ENCODE measurements at places on chromosomes 1 and 21.

GRCh38 chr1:231918239-231919015, 291.8 kb downstream of the DISC1 start:
- DNase-seq, result peak; percentile 36

- DNase-seq, result no peak
These were observed 2.3 kb downstream of the C1orf87 start for GRCh38 chr1:60071296-60071695.

- no peak for DNase-seq
These were observed 17.6 kb downstream of the FAM177B start for GRCh38 chr1:222754366-222755139.

DNA sequence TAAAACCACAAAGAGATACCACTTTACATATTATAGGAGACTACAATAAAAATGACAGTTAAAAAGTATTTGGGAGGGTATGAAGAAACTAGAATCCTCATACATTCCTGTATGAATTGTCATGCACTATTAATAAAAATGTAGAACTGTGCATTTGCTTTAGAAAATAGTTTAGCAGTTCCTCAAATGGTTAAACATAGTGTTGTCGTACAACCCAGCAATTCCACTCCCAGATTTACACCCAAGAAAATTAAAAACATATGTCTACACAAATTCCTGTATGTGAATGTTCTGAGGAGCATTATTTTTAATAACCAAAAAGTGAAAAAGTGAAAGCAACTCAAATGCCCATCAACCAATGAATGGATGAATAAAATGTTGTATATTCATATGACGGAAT, 23.1 kb upstream of the PDE4B start:
- DNase-seq, result no peak

GRCh38 chr1:223246476-223247112, 103.5 kb upstream of the TLR5 start:
- DNase-seq, result no peak

Data from activated CD4-positive, alpha-beta T cell treated with anti-CD3 and anti-CD28 coated beads, Interleukin-2, Interleukin-6, amounts not matched to agents 100 ng/mL and 50 ng/mL, durations not matched to agents 16 hours and 8 hours (primary cell).